ENCODE measurements at places on chromosomes 7 and 10.
A peak's percentile ranks its signal among the peaks of the same experiment; 100 is the strongest.

DNA sequence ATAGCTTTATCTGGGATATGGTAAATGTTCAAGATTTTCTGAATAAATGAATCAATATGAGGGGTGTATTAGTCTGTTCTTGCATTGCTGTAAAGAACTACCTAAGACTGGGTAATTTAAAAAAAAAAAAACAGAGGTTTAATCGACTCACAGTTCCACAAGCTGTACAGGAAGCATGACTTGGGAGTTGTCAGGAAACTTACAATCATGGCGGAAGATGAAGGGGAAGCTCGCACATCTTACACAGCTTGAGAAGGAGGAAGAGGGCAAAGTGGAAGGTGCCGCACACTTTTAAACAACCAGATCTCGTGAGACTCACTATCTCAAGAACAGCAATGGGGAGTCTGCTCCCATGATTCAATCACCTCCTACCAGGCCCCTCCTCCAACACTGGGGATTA is 32.5 kb upstream of the OTUD1 start:
- no peak for DNase-seq

DNA sequence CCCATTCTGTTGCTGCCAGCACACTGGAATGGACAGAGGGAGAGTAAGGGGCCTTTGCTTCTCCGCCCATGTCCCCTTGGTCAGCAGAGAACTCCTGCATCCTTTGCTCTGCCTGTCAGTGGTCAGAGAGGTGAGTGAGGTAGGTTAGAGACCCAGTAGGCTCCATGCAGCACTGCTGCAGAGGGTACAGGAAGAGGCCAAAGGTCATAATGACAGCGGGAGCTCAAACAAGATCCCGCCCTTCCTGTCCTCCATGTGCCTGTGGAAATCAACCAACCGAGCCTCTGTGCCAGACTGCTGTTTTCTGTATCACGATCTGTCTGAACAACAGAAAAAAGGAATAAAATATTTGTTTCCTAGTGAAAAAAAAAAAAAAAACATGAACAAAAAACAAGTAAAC is 81.4 kb downstream of the ZNF33B start:
- DNase-seq = no peak

DNA sequence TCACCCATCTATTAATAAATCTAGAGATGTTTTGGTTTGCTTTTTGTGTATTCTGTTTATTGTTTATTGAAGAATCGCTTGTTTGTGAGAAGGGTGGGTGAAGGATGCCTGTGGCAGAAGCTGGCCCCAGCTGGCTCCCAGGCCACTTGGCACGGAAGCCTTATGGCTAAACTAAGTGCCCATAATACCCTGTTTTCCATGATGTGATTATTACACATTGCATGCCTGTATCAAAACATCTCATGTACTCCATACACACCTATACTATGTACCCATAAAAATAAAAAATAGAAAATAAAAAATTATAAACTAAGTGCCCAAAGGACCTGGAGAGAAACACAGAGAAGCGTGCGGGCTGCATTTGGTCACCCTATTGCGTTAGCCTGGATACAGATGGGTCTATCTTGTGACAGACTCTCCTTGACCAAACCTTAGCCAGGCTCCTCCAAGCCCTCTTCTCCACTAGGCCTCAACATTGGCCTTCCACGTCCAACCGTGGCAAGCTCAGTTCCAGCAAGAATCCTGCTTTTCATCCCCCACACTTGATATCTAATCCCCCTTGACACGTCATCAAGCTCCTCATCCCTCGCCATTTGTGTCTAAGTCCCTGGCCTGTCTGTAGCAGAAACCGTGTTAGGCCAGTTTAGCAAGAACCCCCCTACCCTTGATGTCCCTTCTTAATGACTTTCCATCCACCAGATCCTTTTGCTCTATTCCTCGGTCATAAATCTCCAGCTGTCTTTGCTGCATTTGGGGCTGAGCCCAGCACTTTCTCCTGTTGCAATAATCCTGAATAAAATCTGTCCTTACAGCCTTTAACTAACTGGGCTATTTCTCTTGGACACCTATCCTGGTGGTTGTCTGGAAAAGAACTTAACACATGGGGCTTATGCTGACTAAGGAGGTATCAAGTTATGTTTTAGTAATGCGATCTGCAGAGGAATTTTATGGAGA is 245.2 kb downstream of the TNS3 start:
- DNase-seq = no peak

DNA sequence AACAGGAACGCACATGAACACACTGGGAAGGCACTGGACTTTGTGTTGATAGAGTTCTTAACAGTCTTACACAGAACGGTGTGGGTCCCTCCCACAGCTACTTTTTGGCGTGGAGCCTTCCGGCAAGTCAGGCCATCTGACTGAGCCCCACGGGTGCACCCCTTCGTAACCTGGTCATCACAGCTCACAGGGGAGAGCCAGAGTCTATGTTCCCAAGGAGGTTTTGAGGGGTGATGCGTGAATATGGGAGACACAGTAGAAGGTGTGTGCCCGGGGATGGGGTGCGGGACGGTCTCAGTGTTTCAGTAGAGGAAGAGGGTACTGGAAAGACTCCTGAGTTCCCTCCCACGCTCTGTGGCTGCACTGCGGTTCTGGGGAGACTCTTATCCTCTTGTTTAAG is 291.7 kb downstream of the DNAJB6 start:
- DNase-seq = no peak

GRCh38 chr10:218798-219197 is 83.5 kb downstream of the ZMYND11 start:
- no peak for DNase-seq

DNA sequence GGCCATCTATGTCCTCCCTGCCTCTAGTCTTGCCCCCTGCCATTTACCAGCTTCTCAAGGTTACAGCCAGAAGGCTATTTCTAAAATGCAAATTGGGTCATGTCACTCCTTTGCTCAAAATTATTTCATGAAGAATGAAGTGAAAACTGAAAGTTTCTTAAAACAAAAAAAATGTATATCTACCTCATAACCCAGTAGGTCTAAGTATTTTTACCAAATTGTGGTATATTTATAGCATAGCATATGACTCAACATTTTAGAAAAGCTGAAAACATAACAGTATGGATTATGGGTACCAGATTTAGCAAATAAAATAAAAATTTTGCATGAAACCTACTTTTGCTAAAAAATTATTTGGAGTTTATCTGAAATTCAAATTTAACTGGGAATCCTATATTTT is 78.4 kb downstream of the SLC16A9 start:
- no peak for DNase-seq

DNA sequence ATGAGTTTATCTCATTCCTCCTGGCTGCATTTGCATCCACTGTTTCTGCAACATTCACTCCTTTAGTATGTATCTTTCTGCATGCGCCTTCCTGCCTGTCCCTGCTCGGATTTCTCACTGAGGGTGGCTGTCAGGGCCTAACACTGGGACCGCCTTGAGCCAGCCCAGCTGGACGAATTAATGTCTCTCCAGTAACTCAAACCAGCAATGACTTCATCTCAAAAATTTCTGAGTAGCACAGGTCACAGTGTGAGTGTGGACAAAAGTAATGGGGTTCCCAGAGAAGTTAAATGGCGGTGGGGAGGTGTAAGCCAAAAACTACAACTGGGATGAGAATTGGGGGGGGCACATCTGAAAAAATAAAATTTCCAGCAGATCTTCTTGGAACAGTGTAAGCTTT is 444.0 kb upstream of the MGMT start:
- DNase-seq = no peak

DNA sequence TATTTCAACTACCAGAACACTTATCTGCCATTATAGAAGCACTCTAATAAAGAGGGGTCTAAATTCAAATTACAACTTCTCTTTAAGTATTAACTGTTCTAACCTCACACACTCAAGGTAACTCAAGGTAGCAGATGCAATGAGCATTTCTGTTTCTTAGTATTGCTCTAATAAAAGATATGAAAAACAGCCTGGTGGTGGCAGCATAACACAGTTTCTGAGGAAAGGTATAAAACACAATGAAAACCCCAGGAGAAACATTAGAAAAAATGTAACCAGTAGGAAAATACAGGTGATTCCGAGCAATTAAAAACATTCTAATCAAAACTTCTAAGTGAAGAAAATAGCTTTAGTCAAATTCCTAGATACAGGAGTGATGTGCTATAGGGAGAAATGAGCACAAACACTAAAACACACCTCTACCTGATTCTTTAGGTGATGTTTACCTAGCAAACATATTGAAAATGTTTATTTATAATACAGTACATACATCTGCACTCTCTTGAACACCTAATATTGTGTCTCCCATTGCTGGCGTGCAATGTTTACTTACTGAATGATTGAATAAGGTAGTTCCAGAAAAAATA is 3.5 kb downstream of the MKRN1 start:
- DNase-seq = peak; percentile 86

DNA sequence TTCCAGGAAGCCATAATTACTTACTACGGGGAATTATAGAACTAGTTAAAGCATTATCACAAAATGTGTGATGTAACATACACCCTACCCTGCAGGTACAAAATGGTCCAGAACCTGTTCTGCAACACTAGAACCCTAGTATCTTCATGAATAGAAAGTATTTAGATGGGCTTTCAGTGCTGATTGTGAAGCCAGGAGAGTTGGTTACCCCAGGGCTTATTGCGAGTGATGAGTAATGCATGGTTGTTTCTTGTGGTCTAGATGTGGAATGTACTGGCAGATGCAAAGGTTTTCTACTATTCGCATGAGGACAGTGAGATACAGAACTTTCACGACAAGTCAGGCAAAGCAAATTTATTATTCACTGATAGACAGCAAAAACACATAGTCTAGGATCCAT is 33.6 kb upstream of the AGR3 start:
- DNase-seq = no peak

GRCh38 chr10:119061352-119061751 is 19.3 kb downstream of the EIF3A start:
- DNase-seq = no peak

DNA sequence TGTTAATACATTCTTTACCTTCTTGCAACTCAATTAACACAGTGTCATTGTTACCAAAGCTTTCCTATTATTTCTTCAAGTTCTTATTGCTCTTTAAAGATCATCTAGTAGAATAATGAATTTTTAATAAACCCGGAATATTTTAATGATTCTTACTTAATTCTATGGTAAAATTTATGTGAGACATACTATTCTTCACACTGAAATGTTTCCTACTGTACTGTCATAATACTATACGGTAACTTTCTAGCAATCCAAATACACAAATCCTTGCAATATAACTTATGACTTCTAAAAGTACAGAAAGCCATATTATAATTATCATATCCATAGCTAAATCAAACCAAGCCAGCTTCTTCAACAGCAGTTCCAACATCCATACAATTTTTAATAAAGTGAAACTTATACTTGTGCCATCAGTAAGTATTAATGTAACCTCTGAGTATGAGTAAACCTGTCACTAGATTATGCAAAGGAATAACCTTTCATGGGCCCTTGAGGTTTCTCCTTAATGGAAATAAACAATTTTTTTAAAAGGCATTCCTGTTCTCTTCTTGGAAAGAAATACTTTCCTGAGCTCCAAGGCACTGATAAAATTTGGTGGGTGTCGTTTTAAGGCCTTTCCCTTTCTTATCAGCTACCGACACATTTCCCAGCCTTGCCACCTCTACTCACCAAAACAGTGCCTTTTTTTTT is 87.4 kb downstream of the IMMP2L start:
- peak; percentile 86 for DNase-seq

DNA sequence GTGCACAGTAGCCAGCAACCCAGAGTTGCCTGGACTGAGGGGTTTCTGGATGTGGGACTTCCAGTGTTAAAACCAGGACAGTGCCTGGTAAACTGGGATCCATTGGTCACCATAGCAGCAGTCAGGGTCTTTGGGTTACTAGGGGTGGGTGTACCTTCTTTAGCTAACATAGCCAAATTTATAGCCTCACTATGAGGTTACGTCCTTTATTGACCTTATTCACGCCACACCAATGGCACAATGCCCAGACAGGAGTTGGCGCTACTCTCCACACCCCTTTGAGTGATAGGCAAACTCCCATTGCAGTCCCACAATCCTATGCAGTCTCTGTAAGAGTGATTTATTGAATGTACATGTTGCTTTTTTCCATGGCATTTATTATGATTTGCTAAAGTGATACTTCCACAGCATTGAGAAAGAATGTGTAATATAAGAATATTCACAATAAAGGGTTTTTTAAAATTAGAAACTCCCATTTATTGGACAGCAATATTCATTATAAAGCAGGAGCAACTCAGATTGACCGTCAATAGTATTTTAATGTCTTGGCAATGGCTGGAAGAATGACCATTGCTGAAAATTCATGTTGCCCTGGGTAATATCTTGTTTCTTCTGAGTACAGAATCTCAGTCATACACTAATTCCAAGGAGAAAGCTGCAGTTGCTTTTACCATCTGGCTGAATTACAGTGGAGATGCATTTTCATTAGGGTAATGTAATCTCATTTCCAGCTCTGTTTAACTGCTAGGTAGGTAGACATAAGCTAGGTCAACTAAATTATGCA is 26.1 kb downstream of the IFIT5 start:
- DNase-seq = peak; percentile 48

GRCh38 chr7:117157241-117158209 is 165.3 kb downstream of the WNT2 start:
- DNase-seq = peak; percentile 96

GRCh38 chr7:157691586-157692459 is 355.0 kb downstream of the DNAJB6 start:
- DNase-seq = no peak

GRCh38 chr7:133139801-133140200 is 57.9 kb upstream of the CHCHD3 start:
- DNase-seq = no peak
